ENCODE measurements at places on chromosomes 7 and 10.

GRCh38 chr7:141306081-141306480 lies 232.2 kb downstream of the TMEM178B start:
- no peak for DNase-seq

- DNase-seq, result no peak
Observed at GRCh38 chr10:10020945-10021344, 996.7 kb upstream of the CELF2 start.

DNA sequence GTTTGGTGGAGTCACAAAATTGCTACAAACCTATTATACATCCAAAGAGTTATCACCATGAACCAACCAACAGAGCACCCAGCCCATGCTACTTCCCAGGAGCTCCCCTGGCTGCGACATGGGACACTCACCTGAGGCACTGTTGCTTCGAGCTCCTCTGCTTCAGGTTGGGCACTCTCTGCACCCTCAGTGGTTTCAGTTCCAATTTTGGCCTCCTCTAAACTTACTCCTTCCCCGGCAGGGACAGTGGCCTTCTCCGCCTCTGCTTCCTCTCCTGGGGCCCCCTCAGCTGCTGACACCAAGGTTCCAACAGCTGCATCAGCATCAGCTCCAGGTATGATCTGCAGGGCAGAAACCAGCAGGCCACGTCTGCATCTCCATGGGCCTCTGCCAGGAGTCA lies 120.4 kb upstream of the TARP start:
- no peak for DNase-seq

GRCh38 chr10:11292576-11293302 lies 275.1 kb downstream of the CELF2 start:
- DNase-seq, result no peak

GRCh38 chr10:61765176-61766087 lies 102.7 kb downstream of the CABCOCO1 start:
- no peak for DNase-seq

DNA sequence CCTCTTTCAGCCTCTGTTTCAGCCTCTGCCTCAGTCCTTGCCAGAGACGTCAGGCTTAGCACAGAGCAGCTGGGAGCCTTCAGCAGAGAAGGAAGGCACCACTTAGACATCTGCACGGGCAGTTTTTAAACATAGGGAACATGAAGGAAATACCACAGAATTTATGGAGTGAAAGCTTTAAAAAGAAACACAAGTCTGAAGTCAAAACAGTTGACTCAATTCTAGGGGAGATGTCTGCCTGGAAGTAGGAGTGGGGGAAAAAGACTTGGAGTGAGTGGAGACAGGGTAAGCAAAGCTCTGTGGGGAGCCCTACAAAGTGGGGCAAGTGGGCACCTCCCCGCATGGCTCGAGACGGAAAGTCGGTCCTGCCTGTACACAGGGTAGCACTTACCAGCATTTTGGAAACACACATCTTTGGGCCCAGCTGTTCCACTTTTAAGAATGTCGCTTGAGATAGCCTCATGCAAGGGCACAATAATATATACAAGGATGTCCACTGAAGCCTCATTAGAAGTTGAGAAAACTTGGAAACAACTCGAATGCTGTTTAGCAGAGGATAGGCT lies 5.0 kb upstream of the TBXAS1 start:
- DNase-seq, result no peak

GRCh38 chr7:41188163-41189130 lies 514.4 kb downstream of the INHBA start:
- DNase-seq, result no peak

DNA sequence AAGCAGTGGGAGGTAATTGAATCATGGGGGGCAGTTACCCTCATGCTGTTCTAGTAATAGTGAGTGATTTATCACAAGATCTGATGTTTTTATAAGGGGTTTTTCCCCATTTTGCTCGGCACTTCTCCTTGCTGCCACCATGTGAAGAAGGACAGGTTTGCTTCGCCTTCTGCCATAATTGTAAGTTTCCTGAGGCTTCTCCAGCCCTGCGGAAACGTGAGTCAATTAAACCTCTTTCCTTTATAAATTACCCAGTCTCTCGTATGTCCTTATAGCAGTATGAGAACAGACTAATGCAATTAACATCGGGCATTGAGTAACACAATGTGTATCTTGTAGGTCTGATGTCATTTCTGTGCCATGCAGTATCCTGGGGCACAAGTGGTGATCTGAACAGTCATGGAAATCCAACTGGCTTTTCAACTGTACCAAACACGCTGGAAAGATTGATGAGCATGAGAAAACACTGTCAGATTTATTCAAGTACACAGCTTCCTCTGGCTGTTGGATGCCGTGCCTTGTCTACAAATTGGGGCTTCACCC lies 208.6 kb upstream of the KIAA1217 start:
- DNase-seq, result no peak

- DNase-seq, result no peak
Observed at GRCh38 chr10:77463499-77463898, 174.1 kb downstream of the KCNMA1 start.

- peak; percentile 45 for DNase-seq
Observed at GRCh38 chr7:92584953-92585352, 5.2 kb downstream of the FAM133B start.

DNA sequence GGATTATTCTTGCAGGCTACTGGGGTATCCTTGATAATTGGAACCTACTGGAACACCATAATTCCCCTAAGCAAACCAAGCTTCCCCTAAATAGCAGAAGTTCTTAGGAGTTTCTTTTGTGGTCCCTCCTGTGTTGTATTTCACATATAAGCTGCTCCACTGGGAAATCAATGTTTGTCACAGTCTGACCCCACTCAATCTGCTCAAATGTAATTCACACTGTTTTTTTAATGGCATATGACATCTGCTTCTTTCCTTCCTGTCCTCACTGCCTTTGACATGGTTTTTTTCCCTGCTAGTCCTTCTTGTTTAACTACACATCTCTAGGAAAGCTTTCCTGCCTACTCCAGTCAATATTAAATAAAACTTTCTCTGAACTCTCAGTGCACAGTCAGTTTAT lies 1.8 kb upstream of the PTPRZ1 start:
- DNase-seq, result no peak

GRCh38 chr10:44930904-44931620 lies 19.9 kb downstream of the TMEM72 start:
- no peak for DNase-seq

- DNase-seq, result no peak
Observed at GRCh38 chr7:157574120-157574825, 237.5 kb downstream of the DNAJB6 start.

DNA sequence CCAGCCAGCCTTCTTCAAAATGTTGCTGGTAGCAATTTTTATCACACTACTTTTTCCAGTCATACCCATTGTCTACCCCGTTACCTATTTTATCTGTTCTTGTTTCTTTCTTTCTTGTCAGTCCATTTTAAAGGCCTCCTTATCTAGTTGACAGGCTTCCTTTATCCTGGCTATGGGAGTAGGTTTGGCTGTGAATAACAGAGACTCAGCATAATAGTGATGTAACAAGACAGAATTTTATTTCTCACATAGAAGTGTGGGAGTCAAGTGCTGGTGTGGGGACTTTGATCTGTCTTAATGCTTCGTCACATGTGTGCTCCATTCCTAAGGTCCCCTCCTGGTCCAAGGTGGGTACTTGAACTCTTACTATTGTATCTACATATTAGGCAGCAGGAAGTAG lies 283.6 kb downstream of the EXOC4 start:
- no peak for DNase-seq

DNA sequence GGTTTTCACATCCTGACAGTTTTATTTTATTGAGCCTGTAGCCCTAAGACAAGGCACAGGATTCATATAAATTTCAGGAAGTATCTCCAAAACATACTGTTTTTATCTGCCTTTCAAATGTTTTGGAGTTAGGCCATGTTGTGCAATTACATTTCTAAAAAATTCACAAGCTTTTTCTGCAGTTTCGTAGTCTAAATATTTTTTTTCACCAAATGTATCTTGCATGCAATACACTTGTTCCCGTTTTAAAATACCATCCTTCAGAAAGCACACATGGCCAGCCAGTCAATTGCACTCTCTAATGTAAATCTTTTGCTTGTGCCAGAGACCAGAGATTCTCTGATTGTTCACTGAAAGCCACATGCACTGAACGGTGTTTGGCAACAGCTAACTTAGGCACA lies 161.5 kb upstream of the PRKCQ start:
- no peak for DNase-seq

- no peak for DNase-seq
Observed at GRCh38 chr7:75937958-75938786, 23.2 kb downstream of the POR start.

GRCh38 chr10:4543938-4544533 lies 282.0 kb upstream of the AKR1E2 start:
- DNase-seq, result no peak

GRCh38 chr10:13784067-13784466 lies 197.3 kb downstream of the PRPF18 start:
- DNase-seq, result peak; percentile 51

GRCh38 chr7:105718511-105718925 lies 137.2 kb upstream of the EFCAB10 start:
- DNase-seq, result no peak

- DNase-seq, result peak; percentile 84
Observed at GRCh38 chr10:26437637-26438461, at the start of gene APBB1IP. Gene APBB1IP, plus strand, starts transcription at chr10:26438341. Its CDS starts 53,986 bp downstream, at chr10:26492327.

GRCh38 chr10:33227489-33227888 lies 107.0 kb downstream of the NRP1 start:
- DNase-seq, result no peak

DNA sequence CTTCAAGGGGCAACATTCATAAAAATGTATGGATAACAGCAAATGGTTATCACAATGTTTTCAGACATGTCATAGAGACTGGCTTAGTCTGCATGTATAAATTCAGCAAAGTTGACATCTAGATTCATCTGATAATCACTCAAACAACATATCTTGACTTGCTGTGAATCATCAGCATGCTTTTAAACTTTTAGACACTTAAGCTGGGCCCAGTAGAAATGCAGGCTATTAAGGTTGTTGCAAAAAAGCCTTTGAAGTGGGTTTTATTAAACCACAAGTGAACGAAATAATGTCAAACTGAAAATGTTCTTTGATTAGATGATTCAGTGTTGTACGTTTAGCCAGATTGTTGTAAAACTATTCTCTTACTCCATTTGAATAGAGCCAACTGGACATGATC lies 759.6 kb downstream of the NXPH1 start:
- DNase-seq, result no peak
